ENCODE measurements at places on chromosomes 7 and 10.

DNA sequence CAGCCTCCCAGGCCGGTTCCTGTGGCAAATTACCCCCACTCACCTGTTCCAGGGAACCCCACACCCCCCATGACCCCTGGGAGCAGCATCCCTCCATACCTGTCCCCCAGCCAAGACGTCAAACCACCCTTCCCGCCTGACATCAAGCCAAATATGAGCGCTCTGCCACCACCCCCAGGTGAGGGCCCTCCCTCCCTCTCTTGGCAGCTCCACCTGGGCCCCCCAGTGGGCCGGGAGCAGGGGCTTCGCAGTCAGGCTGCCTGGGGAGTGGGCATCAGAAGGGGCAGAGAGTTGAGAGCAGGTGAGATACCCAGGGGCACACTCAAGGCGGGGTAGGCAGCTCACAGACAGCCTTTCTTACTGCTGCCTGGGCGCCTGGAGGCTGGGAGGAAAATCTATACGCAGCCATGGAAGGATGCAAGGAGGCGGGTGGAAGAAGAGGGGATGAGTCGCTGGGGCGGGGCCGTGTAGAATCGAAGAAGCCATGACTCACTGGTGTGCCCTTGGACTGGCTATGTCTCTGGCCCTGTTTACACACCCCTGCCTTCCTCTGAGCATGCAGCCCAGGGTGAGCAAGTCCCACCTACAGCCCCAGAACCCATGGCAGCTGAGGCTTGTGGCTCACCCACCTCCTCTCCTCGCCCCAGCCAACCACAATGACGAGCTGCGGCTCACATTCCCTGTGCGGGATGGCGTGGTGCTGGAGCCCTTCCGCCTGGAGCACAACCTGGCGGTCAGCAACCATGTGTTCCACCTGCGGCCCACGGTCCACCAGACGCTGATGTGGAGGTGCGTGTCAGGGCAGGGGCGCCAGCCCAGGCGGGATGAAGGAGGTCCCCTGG, 48.6 kb upstream of the PPIF start:
- peak; percentile 53 for DNase-seq

GRCh38 chr10:84499846-84500245, 171.5 kb downstream of the CCSER2 start:
- DNase-seq: no peak

GRCh38 chr7:97468493-97468892, 263.4 kb upstream of the TAC1 start:
- no peak for DNase-seq

DNA sequence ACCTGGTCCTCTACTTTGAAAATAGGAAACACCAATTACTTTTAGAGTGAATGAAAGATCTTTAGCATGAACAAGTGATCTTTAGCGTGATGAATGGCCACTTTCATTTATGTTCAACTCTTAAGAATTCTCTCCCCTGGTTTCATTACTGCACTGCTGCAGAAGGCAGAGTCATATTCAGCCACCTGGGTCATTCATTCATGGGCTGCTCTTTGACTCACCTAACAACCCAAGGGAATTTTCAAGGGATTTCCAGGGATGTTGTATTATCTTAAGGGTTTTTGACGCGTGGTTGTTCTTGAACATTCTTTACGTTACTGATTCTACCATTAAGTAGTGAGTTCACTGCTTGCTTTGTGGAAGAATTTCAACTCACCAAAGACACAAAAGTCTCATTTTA, 87.3 kb upstream of the STK17A start:
- no peak for DNase-seq

GRCh38 chr10:21364196-21365114, 161.0 kb downstream of the SKIDA1 start:
- DNase-seq: peak; percentile 94

GRCh38 chr7:117929237-117929636, 56.0 kb upstream of the CTTNBP2 start:
- DNase-seq: no peak

DNA sequence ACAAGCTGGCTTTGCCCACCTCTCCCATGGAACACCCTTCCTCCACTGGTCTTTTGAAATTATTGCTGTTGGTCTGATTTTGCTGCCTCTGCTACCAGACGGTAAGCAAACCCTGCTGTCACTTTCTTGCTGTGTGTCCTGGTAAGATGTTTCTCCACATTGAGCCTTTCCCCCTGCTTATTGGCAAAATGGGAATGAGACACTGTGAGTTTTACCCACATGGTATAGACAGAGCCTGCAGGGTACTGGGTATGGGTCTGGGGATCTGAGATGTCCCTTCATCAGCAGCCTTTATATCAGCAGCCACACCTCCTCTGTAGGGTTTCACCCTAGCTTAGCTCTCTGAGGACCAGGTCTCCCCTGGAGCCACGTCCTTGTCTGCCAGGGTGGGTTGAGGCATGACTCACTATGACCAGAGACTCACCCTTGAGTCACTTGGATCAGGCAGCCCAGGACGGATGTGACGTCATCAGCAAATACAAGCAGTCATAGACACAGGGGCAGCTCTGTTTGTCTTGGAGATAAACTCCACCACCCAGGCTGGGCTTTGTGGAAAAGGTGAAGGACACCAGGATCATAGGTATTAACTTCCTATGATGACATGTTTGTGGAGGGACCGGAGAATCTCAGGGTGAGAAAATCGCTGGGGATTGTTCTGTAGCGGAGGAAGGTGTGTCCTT, 17.9 kb upstream of the BAIAP2L1 start:
- DNase-seq: peak; percentile 99

- DNase-seq: no peak
These were observed 6.0 kb downstream of the ALOX5 start for GRCh38 chr10:45379891-45380540.

DNA sequence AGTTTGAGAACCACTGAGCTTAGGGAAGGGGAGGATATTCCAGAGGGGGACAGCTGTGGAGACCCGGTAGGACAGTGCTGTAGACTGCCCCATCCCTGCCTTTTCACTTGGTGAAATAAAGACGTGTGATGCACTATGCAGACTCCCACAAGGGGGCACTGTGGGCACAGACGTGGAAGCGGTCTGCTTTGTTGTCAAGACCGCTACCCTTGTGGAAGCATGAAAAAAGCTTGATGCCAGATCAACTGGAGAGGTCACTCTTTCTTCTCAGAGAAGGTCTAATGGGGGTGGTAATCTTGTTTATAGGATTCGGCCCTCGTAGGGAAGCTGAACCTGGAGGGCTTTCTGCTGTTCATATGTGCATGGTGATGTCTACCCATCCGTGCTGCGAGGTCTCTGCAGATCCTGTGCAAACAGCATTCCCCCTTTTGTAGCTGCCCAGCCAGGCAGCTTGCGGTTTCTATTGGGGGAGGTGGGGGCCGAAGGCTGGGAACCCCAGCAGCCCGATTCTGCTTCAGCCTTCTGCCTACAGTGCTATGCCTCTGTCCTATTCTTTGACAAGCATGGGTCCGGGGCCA, 13.7 kb downstream of the RPS24 start:
- peak; percentile 64 for DNase-seq

DNA sequence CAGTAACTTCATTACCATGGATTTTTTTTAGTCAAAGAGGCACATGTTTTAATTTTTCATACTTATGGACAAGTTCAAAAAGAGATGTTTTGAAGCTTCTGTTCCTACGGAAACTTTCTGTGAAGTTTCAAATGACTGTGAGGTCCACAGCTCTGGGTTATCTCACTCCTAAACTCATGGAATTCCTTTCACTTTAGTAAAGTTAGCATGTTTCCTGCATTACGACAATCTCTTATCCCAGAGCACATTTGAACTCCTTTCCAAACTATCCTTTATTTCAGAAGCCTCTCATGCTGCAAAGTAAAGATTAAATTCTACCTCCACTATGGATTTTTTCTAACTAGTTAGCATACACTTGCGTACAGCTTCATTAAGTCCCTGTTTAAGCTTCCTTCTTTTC, 15.3 kb upstream of the ADD3 start:
- DNase-seq: no peak

DNA sequence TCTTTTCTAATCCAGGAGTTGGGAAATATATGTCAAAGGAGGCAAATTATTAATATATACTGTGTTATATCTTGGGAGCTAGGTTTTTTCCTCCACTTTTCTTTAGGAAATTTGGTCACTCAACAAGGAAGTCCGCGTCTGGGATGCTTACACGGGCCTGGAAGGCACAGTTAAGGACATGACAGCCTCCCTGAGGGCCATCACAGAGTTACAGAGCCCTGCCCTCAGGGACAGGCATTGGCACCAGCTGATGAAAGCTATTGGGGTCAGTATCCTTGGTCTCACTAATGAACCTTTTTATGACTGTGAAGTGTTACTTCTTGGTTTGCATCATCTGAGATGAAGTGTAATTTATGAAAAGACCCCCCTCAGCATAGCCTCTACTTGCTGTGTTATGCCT, 74.7 kb downstream of the DNAH11 start:
- DNase-seq: no peak

- peak; percentile 12 for DNase-seq
These were observed 141.5 kb downstream of the LRRN3 start for GRCh38 chr7:111232249-111233084.

GRCh38 chr10:131001438-131001837, 310.1 kb downstream of the TCERG1L start:
- DNase-seq: no peak

DNA sequence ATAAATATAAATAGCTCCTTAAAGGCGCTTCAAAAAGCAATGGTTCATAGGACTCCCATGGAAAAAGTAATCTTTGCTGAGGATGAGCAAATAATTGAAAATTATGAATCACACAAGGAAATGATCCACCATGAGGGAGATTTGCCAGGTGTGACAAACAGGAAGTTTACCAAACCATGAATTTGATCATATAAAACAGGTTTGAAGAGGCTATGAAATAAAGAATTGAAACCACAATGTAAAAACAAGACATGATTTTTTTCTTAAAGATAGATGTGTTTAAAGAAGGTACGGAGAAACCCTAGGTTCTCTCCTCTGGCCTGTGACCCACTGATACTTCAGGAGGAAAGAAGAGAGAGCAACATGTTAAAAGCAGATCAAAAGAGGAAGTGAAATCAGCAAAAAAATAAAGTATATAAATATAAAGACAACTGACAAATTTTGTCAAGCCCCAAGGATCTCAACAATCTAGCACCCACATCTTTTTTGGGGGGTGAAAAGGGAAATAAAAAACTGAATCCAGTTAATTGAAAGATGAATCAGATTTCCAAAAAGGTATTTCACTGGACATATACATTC, 111.3 kb upstream of the ASAH2 start:
- no peak for DNase-seq

GRCh38 chr7:110775046-110775445, 315.9 kb upstream of the LRRN3 start:
- no peak for DNase-seq

GRCh38 chr10:125824736-125825135, 1.4 kb downstream of the BCCIP start:
- DNase-seq: no peak

DNA sequence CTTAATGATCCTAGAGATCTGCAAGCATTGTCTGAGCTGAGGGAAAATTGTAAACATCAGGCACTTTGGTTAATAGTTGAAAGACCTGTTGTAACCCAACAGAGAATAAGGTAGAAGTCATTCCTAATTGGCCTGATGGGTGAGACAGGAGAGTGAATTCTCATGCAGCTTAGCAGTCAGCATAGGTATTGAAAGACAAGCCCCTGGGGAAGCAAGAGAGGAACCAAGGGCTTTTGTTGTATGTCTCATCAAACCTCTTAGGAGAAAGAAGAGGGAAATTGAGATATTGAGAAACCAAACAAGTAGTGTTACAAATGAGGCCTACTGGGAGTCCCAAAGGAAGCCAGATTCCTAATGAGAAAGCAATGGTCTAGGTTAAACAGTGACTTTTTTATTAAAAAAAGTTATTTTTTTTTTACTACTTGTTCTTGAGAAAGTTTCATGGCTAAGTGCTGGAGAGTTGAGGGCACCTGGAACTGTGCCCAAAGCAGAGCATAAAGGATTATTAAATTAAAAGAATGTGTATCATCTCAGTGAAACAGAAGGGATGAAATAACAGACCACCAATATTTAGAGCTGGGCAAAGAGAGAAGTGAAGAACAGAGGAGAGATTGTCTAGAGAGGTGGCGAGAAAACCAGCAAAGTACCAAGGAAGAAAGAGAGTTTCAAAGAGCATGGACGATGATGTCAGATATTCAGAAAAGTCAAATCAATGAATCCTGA, 168.9 kb downstream of the CDK14 start:
- DNase-seq: no peak

DNA sequence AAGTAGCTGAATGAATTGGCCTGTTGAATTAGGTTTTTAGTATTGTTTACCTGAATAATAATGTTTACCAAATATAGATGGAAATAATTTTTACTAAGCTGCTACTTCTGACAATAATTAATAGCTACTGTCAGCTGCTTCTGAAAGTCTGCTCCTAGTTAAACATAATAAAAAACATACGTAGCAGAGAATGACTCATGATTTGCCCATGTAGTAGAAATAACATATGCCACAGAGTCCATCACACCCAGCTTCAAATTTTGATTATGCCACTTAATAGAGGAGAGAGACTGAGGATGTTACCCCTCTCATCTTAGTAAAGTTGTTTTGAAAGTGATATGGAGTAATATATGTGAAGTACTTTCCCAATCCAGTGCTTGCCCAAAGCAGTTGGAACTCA, 57.6 kb upstream of the MDFIC start:
- DNase-seq: no peak

DNA sequence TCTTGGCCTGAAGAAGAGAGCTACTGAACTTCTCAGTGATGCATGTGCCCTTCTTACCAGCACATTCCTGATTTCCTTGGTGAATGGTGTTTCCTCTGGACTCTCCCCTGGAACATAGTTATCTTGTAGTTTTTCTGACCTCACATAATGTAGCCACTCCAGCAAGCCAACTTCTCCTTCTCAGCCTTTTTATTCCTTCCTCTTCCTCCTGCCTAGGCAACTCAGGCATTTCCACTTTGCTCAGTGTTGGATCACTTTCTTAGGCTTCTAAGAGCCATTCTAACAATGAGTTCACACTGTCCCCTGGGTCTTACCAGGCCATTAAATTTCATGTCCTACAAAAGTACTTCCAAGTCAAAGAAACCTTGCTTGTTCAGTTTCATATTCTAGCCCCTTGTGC, 3.6 kb upstream of the PTTG1IP2 start:
- no peak for DNase-seq

- DNase-seq: no peak
These were observed 103.0 kb downstream of the VOPP1 start for GRCh38 chr7:55469271-55469681.

DNA sequence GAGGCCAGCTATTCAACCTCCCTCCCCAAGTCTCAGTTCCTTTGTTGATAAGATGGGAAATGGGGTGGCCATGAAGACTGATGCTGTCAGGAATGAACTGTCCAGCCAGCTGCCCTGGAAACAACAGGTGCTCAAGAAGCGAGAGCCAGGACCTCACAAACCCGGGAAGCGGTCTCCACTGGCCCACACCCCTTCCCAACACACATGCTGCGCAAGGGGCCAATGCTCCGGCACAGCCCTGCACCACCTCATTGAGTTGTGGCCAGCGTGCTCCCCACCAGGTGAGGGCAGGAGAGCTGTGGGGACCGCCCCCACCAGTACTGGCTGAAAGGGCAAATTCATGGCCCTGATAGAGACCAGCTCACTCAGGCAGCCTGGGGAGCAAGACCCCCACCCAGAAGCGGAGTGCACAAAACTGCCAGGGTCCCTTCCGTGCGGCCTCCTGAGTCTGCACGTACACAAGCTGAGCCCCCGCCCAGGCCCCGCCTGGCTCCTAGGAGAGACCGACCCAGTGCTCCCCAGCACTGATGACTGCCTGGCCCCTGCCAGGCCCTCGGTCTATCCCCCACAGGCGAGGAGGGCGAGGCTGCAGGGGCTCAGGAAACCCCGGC, 216.6 kb downstream of the MAD1L1 start:
- DNase-seq: no peak

- DNase-seq: no peak
These were observed 800.0 kb downstream of the LRMDA start for GRCh38 chr10:76231286-76231934.
